ENCODE measurements at places on chromosomes 7 and 10.

GRCh38 chr10:102917314-102917961, 656 bp upstream of the CNNM2 start:
- peak; percentile 70 for DNase-seq

- no peak for DNase-seq
These were observed 72.4 kb upstream of the SP4 start for GRCh38 chr7:21355406-21355874.

DNA sequence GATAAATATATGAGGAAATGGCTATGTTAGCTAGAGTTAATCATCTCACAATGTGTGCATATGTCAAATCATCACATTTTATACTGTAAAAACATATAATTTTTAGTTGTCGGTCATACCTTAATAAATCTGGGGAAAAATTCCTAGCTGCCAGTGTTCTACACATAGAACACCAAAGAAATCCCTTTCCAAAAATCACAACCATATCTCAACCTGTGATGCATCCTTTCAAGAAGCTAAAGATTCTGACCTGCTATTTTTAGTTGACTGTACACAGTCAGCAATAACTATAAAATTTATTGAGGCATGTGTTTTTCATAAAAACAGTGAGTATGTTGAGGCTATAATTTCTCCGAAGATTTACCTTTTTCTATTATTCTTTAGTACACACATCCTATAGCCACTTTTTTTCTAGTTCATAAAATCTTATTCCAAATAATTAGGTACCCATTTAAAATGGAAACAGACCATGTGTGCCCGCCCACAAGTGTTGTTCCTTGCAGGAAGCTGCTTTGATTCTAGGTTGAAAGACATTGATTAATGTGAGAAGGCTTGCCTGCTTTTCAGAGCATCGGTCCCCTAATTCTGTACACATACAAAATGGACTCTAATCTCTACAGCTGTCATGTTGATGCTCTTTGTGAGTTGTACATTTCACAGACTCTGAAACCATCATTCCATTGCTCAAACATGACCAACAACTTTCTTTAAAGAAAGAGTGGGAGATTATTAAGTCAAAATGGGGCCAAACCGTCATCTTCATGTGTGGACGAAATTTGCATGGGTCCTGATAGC, 117.5 kb upstream of the LRRN3 start:
- DNase-seq = no peak

GRCh38 chr10:38025283-38025682, 14.8 kb downstream of the ZNF33A start:
- DNase-seq = no peak

DNA sequence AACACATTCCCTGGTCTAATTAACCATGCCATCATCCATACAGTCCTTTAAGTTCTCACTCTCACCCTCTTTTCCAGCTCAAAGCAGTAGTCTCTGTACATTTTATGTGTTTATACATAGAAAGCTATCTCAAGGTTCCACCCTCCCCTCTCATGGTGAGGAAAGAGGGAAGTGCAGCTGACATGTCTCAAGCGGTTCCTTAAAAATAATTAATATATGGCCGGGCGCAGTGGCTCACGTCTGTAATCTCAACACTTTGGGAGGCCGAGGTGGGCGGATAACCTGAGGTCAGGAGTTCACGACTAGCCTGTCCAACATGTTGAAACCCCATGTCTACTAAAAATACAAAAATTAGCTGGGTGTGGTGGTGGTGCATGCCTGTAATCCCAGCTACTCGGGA, 36.7 kb downstream of the ZC3HAV1 start:
- no peak for DNase-seq

DNA sequence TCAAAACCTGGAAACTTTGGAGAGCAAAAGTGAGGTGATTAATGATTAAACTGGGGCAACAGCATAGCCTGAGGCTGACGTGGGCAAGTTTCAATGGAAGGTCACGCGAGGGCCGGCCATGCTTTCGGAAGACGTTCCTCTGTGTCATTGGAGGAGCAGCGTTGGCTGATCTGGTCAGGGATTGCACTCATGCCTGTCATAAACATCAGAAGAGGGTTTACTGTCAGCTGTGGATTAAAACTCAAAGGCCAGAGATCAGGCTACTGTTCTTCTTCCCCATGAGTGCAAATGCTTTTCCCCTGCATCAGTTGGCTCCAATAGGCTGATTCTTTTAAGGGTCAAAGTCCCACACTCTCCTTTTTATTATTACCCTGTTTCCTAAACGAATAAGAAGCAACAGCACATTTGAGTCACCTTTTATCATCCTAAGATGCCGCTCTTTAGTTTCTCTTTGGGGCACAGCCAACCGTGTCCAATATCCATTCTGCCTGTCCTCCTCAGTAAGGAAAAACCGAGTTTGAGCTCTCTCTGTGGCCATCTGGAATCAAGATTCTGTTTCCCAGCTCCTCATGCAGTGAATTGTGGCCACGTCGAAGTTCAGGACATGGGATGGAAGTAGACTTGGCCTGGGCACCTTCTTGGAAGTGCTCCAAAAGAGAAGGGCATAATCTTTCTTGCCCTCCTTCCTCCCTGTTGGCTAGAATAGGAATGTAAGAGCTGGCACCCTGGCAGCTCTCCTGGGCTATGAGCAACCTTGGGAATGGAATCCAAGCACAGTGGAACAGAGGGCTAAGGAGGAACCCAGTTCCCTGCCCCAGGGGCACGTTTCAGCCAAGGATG, 62.5 kb upstream of the INSIG1 start:
- DNase-seq = no peak

DNA sequence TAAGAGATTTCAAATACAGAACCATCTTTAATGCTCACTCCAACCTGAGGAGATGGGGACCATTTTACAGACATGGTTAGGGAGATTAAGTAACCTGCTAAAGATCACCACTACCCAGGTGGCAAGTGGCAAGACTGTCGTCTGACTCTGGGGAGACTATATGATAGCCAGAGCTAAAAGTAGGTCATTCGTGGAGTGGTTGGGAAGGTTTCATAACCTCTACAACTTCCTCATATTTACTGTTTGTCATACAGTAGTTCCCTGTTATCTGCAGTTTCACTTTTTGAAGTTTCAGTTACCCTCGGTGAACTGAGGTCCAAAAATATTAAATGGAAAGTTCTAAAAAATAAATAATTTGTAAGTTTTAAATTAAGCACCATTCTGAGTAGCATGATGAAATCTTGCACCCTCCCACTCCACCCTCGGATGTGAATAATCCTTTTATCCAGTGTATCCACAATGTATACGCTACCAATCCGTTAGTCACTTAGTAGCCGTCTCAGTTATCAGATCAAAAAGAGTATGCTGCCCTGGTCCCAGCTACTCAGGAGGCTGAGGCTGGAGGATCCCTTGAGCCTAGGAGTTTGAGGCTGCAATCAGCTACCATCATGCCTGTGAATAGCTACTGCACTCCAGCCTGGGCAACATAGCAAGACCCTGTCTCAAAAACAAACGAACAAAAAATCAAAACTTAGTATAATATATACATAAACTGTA, 14.9 kb upstream of the LGI1 start:
- no peak for DNase-seq

- DNase-seq = peak; percentile 27
These were observed 443.5 kb downstream of the NRG3 start for GRCh38 chr10:82318534-82318933.

GRCh38 chr7:135151533-135151932, 3.7 kb downstream of the TMEM140 start:
- no peak for DNase-seq

- no peak for DNase-seq
These were observed 16.9 kb downstream of the KCNMA1 start for GRCh38 chr10:77620731-77621130.

DNA sequence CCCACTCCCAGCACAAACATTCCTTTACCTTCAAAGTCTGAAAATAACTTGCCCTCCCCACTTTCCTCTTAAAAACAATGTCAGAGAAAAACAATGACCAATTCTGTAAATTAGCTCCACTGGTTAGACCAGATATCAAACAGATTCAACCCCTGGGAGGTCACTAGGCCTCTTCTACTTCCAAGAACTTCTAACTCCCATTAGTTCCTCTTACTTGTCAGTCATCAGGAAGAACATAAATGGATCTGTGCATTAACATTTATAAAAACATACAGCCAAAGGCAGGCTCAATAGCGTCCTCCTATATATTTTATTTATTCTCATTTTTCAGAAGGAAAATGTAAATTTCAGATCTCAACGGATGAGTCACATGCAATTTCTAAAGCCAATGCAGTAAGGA, 2.2 kb downstream of the ELAPOR2 start:
- no peak for DNase-seq

Data from NCI-H524 (cell line).